ENCODE measurements at places on chromosomes 5 and 9. TPM values are rescaled to one million over a fixed set of nuclear protein-coding genes. Genes with fewer than 3 reads are reported as not detected.

Gene MAPK9
- 41.1 TPM for total RNA-seq

Gene ZNF169
- 2.8 TPM for total RNA-seq

Gene BAAT
- 0.14 TPM for total RNA-seq

Gene POU4F3
- not detected for total RNA-seq

Gene ELAVL2
- not detected for total RNA-seq

Gene EGFL7
- total RNA-seq = 100 TPM

Gene CCNJL
- 4.5 TPM for total RNA-seq

DNA sequence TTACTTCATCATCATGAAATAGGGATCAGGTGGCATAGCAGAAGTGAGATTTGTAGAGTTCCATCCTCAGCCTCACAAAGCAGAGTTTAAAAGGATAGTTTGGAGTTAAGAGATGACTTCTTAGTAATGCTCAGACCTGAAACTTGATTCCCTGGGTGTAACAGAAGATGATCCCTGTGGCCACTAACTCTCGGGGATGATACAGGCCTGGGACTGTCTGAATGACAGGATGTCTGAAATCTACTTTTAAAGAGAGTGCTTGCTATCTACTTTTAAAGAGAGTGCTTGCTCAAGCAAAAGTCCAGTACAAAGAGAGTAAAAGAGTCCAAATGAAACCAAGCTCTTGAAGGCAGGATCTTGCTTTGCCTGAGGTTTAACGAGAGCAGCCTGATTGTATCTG, 14.6 kb downstream of the ADAMTS16 start:
- no peak for DNase-seq

GRCh38 chr5:57577432-57578175, 95.0 kb upstream of the ACTBL2 start:
- DNase-seq = no peak

GRCh38 chr5:118561971-118562370, 426.4 kb downstream of the DTWD2 start:
- DNase-seq = peak; percentile 11

GRCh38 chr5:152092580-152092979, 167.9 kb upstream of the GLRA1 start:
- no peak for DNase-seq

DNA sequence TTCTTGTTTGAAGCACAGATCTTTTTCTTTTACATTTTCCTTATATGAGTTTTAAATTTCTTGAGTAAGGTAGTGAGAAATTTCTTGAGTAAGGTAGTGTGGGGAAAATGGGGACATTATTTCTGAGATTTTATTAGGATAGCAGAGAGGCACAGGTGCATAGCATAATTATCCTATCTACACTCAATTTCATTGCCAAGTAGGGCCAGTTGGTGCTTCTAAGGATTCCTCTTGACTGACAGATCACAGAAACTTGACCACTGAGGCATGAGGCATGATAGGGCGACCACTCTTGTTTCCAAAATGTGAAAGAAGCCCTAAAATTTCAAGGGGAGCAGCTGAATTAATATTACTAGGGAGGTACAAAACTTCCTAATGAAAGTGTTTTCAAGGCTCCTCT, 31.4 kb upstream of the TMC1 start:
- DNase-seq = no peak

DNA sequence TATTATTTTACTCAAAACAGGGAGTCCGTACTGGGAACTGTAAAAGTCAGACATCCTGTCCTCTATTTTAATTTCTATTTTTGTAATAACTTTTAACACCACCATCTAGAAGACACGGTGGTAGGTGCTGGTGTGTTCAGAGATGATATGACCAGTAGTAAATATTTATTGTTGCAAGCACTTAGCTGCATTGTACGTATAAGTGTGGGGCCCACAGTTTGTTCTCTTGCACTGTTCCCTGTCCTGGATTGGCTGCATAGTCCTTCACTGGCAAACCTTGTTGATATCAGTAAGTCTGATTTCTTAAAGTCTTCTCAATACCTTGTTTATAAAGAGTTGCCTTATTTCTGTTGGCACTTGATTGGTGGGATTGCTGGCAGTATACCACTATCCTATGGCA, 24.6 kb upstream of the IL9 start:
- no peak for DNase-seq

GRCh38 chr9:33366979-33367480, 35.3 kb downstream of the AQP7 start:
- no peak for DNase-seq

- no peak for DNase-seq
Measured at GRCh38 chr5:177141496-177141895, 7.9 kb downstream of the NSD1 start.

Data from heart right ventricle (tissue), 16 donors.